Calu3 (cell line): ENCODE measurements at places on chromosomes 4 and X. TPM values are rescaled to one million over a fixed set of nuclear protein-coding genes. Genes with fewer than 3 reads are reported as not detected.

- no peak for DNase-seq
- H3K27me3 ChIP-seq, result no peaks in the 10 kb centered on the region
- no peaks in the 10 kb centered on the region for H3K36me3 ChIP-seq
- H3K4me1 ChIP-seq, result peaks cover 23% of the 10 kb centered on the region
- no peak overlapping the region for H3K4me3 ChIP-seq
- H3K27ac ChIP-seq, result no peak overlapping the region
Measured at GRCh38 chr4:152419809-152420208, 116.1 kb downstream of the FBXW7 start.

DNA sequence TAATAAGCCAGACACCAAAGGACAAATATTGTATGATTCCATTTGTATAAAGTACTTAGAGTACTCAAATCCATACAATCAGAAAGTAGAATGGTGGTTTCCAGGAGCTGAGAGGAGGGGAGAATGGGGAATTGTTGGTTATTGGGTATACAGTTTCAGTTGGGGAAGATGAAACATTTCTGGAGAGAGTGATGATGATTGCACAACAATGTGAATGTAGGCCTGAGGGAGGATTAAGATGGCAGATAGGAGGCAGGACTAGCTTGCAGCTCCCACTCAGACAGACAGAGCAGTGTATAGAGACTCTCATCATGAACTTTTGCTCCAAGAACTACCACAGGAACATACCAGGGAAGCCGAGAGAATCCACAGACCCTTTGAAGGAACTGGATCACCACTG, 75.7 kb upstream of the PAK3 start:
- H3K4me1 ChIP-seq, result no peaks in the 10 kb centered on the region
- no peak overlapping the region for H3K4me3 ChIP-seq
- DNase-seq, result no peak

GRCh38 chrX:72029483-72030411, 102.0 kb downstream of the RTL5 start:
- peaks cover 12% of the 10 kb centered on the region for H3K27me3 ChIP-seq
- peaks cover 9% of the 10 kb centered on the region for H3K4me1 ChIP-seq
- H3K27ac ChIP-seq, result no peak overlapping the region
- no peak overlapping the region for H3K4me3 ChIP-seq

- H3K36me3 ChIP-seq, result no peaks in the 10 kb centered on the region
- H3K4me3 ChIP-seq, result no peak overlapping the region
- no peaks in the 10 kb centered on the region for H3K27me3 ChIP-seq
- peaks cover 10% of the 10 kb centered on the region for H3K4me1 ChIP-seq
- DNase-seq, result no peak
- H3K27ac ChIP-seq, result no peak overlapping the region
Measured at GRCh38 chr4:109005523-109005922, 242.7 kb upstream of the ETNPPL start.

DNA sequence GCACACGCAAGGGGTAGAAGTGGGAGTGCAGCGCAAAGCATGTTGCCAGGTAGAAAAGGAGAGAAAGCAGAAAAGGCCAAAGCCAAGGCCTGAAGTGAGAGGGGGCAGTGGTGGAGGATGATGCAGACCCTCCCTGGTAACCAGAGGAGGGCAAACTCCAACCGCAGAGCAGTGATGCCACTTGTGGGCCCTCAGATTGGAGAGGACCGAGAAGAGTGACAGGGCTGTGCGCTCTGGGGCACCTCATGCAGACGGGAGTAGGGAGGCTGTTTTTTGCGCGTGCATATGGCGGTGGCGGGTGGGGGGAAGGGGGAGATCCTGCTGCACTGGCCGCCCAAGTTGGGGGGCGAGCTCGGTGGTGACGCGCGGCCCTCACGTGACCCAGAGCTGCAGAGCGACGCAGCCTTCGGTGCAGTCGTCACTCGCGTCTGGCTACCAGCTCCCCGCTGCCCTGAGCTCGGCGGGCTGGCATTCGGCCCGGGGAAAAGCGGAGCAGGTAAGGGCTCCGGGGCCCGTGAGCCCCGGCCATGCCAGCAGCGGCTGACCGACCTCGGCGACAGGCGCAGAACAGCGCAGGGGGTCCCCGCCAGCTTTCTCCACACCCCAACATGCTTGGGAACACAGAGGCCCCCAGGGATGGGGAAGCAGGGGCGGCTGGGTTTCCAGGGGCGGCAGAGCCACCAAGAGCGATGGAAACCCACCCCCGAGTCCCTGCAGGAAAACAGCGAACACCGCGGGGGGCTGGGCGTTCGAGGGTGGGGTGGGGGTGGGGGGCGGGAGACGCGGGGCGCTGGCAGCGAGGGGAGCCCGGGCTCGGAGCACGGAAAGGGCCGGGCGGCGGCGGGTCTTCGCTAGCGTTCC, at the start of gene BEX3:
Gene BEX3, plus strand, starts transcription at position 421 of the 861 bp plus-strand sequence. CDS start 984 bp downstream, outside the sequence.
- H3K27ac ChIP-seq, result peak within 1 kb of the TSS; percentile 84
- H3K4me3 ChIP-seq, result peak within 1 kb of the TSS; percentile 81
- peak; percentile 54 for DNase-seq
- no peaks in the 10 kb centered on the region for H3K27me3 ChIP-seq
- peaks cover 8% of the 10 kb centered on the region for H3K4me1 ChIP-seq

DNA sequence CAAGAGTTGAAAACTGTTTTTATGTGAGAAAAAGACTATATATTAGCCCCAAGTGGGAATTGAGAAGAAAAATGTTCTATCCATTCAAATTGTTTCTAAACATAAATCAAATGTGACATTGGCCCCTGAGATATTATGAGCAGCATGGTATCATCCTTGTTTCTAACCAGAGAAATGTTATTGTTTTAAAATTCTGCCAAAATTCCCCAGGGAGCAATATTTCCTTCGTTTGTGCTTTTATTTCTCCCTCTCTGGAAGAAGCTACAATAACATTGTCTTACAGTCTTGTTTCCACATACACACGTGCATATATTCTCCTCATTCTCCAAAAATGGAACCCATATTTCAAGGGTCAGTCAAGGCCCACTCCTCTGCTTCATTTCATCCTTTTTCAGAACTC, 46.7 kb downstream of the MAGEB17 start:
- no peak for DNase-seq
- H3K27ac ChIP-seq, result no peak overlapping the region
- no peaks in the 10 kb centered on the region for H3K36me3 ChIP-seq
- peaks cover 15% of the 10 kb centered on the region for H3K4me1 ChIP-seq

DNA sequence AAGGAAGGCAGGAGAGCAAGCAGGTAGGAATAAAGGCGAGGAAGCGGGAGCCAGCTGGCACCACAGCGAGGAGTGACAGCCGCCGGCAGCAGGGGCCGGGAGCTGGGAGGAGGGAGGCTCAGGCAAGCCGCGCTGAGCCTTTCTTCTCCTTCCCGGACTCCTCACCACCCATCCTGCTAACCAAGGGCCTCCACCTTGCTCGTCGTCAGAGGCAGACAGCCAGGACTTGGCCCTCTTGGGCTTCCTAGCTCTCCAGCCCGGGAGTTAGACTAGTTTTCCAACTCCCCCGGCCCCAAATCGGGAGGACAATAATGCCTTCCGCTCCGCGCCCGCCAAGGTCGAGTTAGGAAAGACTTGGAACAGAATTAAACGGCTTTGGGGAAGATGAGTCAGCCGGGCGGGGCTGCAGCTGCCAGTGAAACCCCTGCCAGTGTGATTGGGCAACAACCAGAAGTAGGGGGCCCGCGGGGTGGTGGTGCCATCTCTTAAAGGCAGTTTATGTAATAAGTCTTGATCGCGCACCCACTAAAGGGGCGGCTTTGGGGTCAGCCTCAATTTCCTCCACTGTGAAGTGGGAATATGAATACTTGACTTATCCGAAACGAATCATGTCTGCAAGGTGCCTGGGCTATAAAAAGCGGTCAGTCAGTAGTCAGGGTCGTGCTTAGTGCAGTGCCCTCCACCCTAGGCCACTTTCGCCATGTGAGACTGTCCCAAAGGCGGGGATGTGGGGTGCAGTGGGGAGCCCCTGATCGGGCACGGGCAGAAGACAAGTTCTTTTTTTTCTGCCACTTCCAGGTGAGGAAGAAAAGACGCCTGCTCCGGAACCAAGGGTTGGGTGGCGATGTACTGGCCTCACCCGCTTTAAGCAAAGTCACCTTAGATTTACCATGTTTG, 6.7 kb upstream of the HSD17B10 start:
- peaks cover 9% of the 10 kb centered on the region for H3K4me1 ChIP-seq
- H3K27me3 ChIP-seq, result peaks cover 18% of the 10 kb centered on the region
- H3K27ac ChIP-seq, result peak overlapping the region; percentile 44
- peaks cover 25% of the 10 kb centered on the region for H3K36me3 ChIP-seq
- H3K4me3 ChIP-seq, result peak overlapping the region; percentile 70
- peak; percentile 29 for DNase-seq

DNA sequence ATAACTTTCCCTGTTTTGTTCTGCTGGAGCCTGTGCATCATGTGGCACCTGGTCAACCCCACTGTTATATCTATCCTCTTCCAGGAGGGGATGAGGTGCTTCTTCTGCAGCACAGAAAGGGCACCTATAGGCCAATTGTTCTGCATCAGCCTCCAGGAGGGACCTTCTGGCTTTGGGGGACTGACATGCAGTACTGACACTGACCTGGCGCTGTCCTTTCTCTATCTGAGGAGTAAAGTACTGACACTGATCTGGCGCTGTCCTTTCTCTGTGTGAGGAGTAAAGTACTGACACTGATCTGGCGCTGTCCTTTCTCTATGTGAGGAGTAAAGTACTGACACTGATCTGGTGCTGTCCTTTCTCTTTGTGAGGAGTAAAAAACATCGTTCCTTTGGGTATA, 498.4 kb downstream of the PACRGL start:
- no peak overlapping the region for H3K4me3 ChIP-seq
- no peak for DNase-seq
- no peaks in the 10 kb centered on the region for H3K27me3 ChIP-seq
- H3K27ac ChIP-seq, result no peak overlapping the region
- no peaks in the 10 kb centered on the region for H3K4me1 ChIP-seq
- no peaks in the 10 kb centered on the region for H3K36me3 ChIP-seq

GRCh38 chrX:120365320-120365719, 3.4 kb downstream of the ATP1B4 start:
- no peaks in the 10 kb centered on the region for H3K36me3 ChIP-seq
- no peak overlapping the region for H3K27ac ChIP-seq
- peak; percentile 63 for DNase-seq
- H3K27me3 ChIP-seq, result peaks cover 44% of the 10 kb centered on the region

- H3K36me3 ChIP-seq, result no peaks in the 10 kb centered on the region
- no peak for DNase-seq
- H3K27me3 ChIP-seq, result no peaks in the 10 kb centered on the region
- no peak overlapping the region for H3K27ac ChIP-seq
- H3K4me3 ChIP-seq, result no peak overlapping the region
Measured at GRCh38 chrX:72394518-72395170, 88.9 kb upstream of the CITED1 start.

DNA sequence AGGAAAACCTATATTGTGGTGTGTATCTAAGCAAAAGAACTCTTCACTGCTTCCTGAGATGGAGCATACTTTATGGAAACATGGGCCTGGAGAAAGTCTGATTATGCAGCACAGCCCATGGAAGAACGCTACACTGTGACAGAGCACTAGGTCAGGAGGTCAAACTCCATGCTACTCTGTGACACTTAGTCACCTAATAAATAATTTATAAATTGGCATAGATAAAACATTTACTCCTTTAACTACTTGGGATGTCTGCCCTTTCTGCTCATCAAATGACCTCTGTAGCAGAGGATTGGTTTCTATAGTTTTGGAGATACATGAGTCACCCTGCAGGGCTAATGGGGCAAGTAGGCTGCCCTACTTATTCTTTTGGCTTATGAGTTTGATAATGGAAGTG, 134.7 kb upstream of the BANK1 start:
- no peaks in the 10 kb centered on the region for H3K27me3 ChIP-seq
- no peak overlapping the region for H3K27ac ChIP-seq
- H3K4me3 ChIP-seq, result no peak overlapping the region
- DNase-seq, result no peak
- H3K4me1 ChIP-seq, result no peaks in the 10 kb centered on the region
- H3K36me3 ChIP-seq, result no peaks in the 10 kb centered on the region

- H3K4me1 ChIP-seq, result no peaks in the 10 kb centered on the region
- no peaks in the 10 kb centered on the region for H3K36me3 ChIP-seq
- H3K4me3 ChIP-seq, result no peak overlapping the region
- no peak overlapping the region for H3K27ac ChIP-seq
- no peak for DNase-seq
- H3K27me3 ChIP-seq, result no peaks in the 10 kb centered on the region
Measured at GRCh38 chrX:15233416-15234015, 36.4 kb downstream of the ASB9 start.

GRCh38 chrX:17214962-17215361, 160.0 kb upstream of the NHS start:
- no peak overlapping the region for H3K27ac ChIP-seq
- no peak for DNase-seq
- no peaks in the 10 kb centered on the region for H3K36me3 ChIP-seq
- H3K4me1 ChIP-seq, result no peaks in the 10 kb centered on the region
- no peak overlapping the region for H3K4me3 ChIP-seq

DNA sequence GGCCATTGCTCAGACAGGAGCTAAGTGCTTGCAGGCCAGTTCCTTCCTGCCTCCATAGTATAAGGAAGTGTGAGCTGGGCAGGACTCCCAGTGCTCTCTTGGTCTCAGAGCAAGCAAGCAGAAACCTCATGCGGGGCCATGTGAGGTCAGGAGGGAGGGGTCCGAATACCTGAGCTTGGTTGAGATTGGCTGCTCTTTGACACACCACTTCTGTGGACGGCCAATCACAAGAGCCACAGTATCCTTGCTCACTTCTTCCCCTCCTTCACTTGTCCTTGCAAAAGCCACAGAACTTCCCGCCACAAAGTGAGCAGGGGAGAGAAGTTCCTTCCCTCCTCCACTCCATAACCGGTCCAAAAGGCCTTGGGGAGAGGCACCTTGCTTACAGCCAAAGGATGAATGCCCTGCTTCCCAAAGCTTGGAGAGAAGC, 56.7 kb downstream of the PRPS1 start:
- no peaks in the 10 kb centered on the region for H3K36me3 ChIP-seq
- peak; percentile 75 for DNase-seq
- peaks cover 51% of the 10 kb centered on the region for H3K4me1 ChIP-seq
- H3K4me3 ChIP-seq, result no peak overlapping the region

DNA sequence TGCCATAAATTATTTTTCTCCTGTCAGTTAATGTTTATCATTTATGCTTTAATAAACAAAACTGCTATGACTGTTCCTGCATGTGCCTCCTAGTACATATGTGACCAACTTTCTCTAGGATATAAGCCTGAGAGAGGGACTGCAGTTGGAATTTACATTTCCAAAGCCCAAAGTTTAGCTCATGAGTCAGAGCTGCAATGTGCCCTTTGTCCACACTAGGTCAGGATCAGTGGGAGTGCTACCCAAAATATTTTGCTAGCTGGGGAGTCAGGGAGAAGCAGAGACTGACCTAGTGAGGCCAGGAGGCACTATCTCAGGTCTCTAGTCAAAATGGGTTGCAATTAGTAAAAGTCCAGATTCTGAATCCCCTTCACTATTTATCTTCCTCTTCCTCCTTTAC, 92.7 kb downstream of the AR start:
- no peaks in the 10 kb centered on the region for H3K36me3 ChIP-seq
- no peak for DNase-seq

Gene RHOXF2B
- not detected in 2 replicates for total RNA-seq

Gene PFKFB1
- total RNA-seq, result 0.31 TPM in 1 of 2 replicates, not detected in the other

Gene ARHGAP4
- total RNA-seq, result 2.6 and 3.8 TPM in 2 replicates

Gene TLR1
- total RNA-seq, result 1.1 and 1.3 TPM in 2 replicates

Gene FAM114A1
- total RNA-seq, result 18.5 and 22.1 TPM in 2 replicates

Gene RHOXF1
- not detected in 2 replicates for total RNA-seq
